ENCODE measurements at places on chromosomes 7 and 10.

DNA sequence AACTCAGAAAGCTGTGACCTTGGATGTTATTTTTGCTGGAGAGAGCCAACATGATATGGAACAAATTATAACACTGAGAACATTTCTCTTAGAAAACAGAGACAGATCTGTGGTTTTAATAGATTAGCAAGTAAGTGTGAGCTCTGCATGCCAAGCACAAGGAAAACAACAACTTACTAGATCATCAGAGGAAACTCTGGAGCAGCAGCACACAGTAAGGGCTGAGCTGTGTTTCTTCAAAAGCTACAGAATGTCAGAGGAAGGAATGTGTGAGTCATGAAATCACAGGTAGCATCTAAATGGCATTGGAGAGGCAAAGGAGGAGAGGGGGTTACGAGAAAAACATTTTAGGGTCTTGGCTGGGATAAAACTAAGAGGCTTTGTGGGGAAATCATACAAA, 283.4 kb upstream of the FZD8 start:
- no peak for DNase-seq

GRCh38 chr7:134612197-134612596, 34.5 kb upstream of the BPGM start:
- DNase-seq, result no peak

DNA sequence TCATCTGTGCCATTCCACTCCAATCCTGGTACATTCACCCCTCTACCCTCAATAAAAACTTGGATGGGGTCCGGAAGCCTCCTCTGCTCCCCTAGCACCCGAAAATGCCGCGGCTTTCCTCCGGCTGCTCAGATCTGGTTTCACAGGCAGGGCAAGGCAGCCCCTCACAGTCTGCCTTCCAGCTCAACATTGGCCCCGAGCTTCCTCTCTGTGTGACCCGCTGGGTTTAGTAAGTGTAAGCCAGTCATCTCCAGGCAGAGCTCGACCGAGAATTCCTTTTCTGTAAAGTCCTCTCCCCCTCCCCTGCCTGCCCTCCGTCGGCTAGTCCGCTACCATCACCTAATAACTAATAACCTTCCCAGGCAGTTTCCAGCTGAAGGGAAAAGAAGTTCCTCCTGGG, 3.4 kb downstream of the INHBA start:
- no peak for DNase-seq

GRCh38 chr10:115129752-115130151, 36.6 kb downstream of the ATRNL1 start:
- no peak for DNase-seq

DNA sequence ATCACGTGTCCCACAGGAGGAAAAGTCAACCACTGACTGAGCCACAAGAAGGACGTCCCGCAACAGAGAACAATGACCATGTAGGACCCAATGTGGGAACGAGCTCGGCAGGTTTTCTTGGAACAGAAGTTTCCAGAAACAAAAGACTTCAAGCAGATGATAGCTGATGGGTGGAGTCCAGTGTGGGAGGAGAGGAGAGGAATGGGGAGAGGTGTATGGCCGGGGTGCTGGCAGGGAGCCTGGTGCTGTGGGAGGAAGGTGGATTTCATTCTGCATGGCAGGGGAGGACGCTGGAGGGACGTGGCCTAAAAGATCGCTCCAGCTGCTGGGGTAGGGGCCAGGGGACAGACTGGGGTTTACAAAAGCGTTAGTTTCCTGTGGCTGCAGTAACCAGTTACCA, 48.5 kb upstream of the LMTK2 start:
- no peak for DNase-seq

DNA sequence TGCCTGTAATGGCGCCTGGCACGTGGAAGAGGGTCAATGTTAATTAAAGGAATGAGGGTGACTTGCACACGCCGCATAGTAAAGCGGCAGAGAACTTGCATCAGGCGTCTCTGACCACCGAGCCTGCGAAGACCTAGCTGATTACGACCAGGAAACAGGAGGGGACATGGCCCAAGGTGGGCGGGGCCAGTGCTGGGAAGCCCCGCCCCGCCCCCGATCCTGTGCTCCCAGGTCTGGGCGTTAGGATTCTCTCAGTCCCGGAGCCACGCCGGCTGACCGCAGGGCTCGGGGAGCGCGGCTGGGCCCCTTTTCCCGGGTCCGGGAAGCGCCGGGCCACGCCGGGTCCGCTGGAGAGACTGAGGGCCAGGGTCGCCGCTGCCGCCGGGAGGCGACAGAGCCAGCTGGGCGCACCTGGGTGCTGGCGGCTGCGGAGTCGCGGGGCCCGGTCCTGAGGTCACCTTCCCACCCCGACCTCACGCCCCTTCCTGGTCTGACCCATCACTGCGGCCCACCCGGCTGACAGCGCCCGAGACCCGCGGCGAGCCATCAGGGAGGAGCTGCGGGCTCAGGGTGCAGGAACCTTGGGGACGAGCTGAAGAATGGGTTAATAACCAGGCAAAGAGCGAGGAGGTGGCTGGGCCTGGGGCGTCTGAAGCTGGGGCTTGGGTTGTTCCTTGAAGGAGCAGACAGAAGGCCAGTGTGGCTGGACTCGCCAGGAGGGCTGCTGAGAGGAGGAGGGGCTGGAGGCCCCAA, 23.0 kb upstream of the GRID1 start:
- DNase-seq, result no peak

GRCh38 chr10:100824886-100825285, 79.5 kb downstream of the PAX2 start:
- no peak for DNase-seq

DNA sequence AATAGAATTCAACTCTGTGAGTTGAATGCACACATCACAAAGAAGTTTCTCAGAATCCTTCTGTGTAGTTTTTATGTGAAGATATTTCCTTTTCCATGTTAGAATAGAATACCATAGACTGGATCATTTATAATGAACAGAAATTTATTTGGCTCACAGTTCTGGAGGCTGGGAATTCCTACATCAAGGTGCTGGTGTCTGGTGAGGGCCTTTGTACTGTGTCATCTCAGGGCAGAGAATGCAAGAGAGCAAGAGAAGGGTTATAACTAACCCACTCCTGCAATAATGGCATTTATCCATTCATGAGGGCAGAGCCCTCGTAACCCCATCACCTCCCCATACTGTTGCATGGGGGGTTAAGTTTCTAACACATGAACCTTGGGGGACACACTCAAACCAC, 18.4 kb upstream of the DIP2C start:
- no peak for DNase-seq

DNA sequence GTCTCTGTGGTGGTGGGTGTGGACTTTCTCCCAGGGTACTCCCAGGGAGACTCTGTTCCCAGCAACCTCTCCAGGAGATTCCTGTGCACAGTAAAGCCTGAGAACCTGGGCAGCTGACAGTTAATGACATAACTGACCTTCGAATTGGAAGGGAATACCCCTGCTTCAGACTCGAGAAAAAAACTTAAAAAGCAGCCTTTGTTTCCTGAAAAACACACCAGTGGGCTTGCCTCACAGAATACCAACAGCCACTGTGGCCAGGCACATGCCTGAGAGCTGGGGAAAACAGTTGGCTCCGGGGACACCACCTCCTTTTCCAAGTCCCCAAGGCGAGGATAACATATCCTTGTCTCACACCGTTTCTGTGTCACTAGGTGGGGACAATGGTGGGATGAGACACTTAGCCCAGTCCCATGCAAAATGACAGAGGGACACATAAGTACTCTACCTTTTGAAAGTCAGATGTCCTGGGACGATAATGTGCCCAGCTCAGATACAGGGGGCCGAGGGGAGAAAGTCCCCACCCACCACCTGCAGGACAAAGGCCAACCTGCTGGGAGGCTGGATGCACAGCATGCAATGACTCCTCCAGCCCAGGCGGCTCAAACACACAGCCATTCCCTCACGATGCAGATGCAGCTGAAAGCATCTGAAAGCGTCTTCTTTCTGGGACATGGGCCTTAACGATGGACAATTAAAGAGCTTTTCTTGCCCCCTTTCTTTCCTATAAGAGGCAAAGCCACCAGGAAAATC, 65.6 kb downstream of the HIPK2 start:
- no peak for DNase-seq

GRCh38 chr10:101752241-101752640, 23.7 kb downstream of the FGF8 start:
- no peak for DNase-seq

DNA sequence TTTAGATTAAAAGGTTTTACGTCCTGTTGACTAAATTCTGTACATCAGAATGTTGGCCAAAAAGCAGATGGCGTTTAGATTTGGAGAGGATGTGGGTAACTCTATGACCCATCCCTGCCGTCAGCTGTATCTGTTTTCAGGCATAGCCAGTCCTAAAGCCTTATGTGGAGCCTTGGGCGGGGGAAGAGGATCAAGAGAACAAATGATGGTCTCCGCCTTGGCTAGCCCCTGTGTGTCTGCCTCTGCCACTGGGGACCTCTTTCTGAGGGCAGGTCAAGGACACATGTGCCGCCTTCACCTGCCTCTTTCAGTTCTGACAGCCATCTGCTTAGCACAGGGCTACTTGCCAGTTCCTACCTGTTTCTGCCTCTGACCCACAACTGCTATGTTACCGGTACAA, 24.1 kb downstream of the PDSS1 start:
- no peak for DNase-seq

GRCh38 chr10:75541411-75541810, 110.0 kb downstream of the LRMDA start:
- DNase-seq, result no peak

DNA sequence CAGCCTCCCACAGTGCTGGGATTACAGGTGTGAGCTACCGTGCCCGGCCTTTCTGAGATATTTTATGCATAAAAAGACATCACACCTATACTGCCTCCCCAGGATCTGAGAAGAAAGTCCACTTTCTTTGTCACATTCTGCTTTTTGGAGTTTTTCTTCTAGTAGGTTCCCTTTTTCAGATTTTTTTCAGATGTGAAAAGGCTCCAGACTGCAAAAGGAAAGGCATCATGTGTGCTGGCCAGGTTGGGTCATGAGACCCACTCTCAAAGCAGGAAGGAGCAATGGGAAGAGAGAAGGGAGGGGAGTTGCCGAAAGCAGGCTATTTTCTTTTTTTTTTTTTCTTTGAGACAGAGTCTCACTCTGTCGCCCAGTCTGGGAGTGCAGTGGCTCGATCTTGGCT, 10.8 kb downstream of the BLVRA start:
- DNase-seq, result no peak

GRCh38 chr7:92205987-92206386, 27.0 kb upstream of the LRRD1 start:
- DNase-seq, result no peak

- DNase-seq, result no peak
These were observed at the start of gene SP8 for GRCh38 chr7:20786779-20787659. TSS of gene SP8 (minus strand) at chr7:20786886. CDS start at chr7:20786798, 88 bp downstream.
